Activated CD4-positive, alpha-beta T cell treated with anti-CD3 and anti-CD28 coated beads, Interleukin-2, amount 50 U/mL, for 1 hour (primary cell): ENCODE measurements at places on chromosomes 11 and 22.
A peak's percentile ranks its signal among the peaks of the same experiment; 100 is the strongest.

DNA sequence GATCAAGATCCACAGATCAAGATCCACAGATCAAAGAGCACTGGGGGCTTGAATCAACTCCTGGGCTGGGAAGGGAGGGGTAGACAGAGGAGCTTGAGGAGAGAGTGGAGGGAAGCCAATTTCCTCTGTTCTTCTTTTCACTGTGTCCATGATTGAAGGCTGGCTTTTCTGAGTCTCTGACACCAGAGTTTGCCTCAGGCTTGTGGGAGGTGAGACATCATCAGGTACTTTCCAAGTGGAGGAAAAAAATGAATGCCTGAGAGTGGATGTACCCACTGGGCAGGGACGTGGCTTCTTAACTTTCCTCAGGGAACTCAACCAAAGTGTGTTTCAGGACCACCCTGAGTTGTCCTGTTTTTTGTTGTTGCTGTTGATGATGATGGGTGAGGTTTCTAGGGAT lies 11.0 kb upstream of the HEPHL1 start:
- DNase-seq: no peak

DNA sequence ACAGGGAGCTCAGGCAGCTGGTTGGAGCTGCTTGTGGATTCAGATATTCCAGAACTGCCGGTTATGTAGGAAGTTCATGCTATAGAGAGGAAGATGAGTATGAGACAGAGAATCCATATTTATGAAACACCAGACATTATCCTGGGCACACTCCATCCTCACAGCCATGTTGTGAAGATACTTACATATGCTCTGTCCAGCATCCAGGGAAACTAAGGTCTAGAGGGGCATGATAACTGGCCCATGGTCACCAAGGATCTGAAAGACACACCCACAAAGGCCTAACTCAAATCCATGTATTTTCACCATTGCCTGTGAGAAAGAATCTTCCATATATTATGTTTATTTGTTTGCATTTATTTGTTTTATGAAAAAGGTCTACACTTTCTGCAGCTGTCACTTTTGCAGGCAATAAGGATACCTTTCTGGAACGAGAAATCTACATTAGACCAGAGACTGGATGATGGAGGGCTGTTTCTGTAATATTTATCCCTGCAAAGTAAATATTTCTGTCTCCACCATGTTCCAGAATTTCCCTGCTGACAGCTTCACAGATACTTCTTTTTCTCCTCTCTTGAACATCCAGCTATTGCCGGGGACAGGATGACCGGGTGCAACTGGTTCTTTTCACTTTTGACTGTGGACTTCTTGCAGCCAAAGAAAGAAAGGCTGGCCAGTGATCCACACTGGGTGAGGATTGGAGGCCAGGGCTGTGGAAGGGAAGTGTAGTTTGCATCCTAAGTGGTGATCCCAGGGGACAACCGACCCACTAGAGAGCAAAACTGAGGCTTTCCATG lies 145.9 kb upstream of the NAV2 start:
- no peak for DNase-seq

GRCh38 chr11:85914425-85914824 lies 59.2 kb downstream of the CCDC83 start:
- DNase-seq: no peak

GRCh38 chr22:50548921-50549790 lies 3.5 kb downstream of the KLHDC7B start:
- DNase-seq: no peak

DNA sequence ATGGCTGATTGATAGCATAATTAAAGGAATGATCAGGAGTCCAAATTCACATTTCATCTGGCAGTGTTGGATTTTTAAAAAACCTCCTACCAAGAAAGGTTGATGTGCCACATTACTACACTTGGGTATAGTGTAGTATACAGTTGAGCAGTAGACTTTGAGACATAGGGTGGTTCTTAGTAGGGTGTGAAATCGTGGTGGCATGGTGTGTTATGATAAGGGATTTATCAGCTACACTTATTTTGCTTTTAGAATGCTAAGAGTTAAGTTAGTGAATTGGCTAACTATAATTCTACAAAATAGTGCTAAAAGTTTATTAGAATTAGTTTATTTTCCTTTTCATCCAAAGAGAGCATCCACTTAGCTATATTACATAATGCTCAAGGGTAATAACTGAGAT lies 13.1 kb downstream of the TBCEL start:
- DNase-seq: no peak

DNA sequence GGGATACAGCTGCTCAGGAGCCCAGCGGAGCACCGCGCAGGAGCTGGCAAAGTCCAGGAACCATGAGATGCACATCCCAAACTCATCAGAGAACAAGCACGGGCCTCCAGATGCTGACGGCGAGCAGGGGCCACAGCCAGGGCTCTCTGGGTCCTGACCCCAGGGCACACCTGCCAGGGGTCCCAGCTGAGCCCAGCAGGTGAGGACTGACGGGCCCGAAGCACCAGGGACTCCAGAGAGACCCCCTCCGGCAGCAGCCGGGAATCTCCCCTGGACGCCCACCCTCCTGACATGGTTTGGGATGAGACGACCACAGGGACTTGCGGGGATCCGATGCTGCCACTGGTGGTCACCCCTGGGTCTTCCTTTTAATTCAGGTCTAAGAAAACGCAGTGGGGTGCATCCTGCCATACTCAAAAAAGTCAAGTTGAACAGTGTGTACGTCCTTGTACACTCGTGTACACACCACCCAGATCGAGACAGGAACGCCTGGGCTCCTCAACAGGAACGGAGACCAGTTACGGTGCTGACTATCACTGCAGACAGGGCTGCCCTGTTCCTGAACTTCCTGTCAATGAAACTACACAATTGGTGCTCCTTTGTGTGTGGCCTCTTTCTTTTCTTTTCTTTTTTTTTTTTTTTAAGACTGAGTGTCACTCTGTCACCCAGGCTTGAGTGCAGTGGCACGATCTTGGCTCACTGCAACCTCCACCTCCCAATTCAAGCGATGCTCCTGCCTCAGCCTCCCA lies 21.9 kb downstream of the TTLL8 start:
- no peak for DNase-seq

DNA sequence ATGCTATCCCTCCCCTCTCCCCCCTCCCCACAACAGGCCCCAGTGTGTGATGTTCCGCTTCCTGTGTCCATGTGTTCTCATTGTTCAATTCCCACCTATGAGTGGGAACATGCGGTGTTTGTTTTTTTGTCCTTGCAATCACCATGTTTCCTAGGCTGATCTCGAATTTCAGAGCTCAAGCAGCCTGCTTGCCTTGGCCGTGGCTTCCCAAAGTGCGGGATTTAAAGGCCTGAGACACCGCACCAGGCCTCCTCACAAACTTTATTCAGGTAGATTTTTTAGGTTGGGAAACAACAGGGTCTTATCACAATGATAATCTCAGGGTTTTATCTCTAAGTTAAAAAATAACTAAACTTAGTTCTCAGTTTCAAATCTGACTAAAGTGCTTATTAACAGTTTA lies 125.4 kb downstream of the LUZP2 start:
- DNase-seq: no peak

GRCh38 chr11:11605821-11606450 lies 15.9 kb downstream of the GALNT18 start:
- DNase-seq: no peak

GRCh38 chr11:69638941-69639681 lies 1.8 kb upstream of the CCND1 start:
- DNase-seq: peak; percentile 17

- no peak for DNase-seq
Measured at GRCh38 chr11:85779956-85780640, 30.8 kb downstream of the SYTL2 start.

- no peak for DNase-seq
Measured at GRCh38 chr11:92199991-92200390, 24.6 kb upstream of the FAT3 start.

DNA sequence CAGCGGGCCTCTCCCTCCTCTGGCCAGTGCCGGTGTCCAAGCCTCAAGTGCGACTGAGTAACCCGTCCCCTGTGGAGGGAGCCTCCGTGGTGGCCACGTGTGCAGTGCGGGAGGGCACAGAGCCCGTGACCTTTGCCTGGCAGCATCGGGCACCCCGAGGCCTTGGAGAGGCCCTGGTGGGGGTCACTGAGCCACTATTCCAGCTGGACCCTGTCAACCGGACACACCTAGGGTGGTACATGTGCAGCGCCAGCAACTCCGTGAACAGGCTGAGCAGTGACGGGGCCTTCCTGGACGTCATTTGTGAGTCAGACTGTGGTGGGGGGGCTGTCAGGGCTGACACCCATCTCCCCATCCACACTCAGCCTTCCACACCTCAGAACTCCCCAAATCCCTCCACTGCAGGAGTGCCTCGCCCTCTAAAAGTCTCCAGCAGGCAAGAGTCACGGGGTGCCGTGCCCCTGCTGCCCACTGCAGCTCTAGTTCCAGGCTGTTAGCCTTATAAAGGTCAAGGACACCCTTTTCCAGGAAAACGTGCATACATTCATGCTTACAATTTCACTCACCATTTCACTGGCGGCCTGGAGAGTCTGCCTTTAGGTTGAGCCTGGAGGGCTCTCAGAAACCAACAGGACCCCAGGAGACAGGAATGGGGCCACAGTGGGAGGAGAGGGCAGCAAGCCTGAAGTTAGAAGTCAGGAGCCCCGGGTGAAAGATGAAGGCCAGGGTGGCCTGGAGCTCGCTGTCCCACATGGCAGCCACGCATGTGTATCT lies 2.6 kb downstream of the VSIG10L2 start:
- no peak for DNase-seq

- DNase-seq: no peak
Measured at GRCh38 chr11:13644997-13645687, 23.3 kb upstream of the FAR1 start.

- DNase-seq: no peak
Measured at GRCh38 chr11:44017443-44018126, 30.2 kb upstream of the ACCSL start.

GRCh38 chr11:117931971-117932370 lies 2.8 kb upstream of the TMPRSS13 start:
- no peak for DNase-seq

DNA sequence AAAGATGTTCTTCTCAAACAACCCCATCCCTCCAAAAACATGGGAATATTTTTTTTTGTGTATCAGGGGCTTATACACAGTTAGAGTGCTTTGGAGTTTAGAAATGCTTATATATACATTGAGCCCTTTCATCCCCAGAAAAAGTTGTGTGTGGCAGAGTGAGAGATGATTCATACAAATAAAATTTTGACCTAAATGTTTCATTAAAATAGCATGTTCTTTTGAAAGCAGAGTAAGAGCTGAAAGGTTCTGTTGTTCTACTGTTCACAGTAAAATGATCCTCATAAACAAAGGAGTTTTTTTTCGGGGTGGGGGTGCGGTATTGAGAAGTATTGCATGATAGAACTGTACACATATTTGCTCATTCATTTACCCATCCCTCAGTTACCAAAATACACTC lies 512.4 kb downstream of the DLG2 start:
- no peak for DNase-seq

DNA sequence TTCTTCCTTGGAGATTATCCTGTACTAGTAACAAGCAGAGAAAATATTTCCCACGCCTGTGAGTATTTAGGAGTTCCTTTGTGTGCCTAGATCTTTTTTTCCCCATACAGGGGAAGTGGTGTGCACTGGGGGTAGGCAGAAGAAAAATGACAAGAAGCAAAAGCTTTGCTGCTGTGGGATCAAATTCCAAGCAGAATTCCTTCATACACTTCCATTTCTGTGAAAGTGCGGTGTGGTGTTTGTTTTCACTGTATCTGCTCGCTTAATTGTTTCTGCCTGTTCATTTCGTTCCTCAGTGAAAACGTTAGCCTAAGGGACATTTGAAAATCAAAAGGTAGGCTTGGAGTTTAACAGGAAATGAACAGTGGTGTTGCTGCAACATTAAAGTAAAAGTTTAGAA lies 47.9 kb downstream of the BLID start:
- DNase-seq: no peak

DNA sequence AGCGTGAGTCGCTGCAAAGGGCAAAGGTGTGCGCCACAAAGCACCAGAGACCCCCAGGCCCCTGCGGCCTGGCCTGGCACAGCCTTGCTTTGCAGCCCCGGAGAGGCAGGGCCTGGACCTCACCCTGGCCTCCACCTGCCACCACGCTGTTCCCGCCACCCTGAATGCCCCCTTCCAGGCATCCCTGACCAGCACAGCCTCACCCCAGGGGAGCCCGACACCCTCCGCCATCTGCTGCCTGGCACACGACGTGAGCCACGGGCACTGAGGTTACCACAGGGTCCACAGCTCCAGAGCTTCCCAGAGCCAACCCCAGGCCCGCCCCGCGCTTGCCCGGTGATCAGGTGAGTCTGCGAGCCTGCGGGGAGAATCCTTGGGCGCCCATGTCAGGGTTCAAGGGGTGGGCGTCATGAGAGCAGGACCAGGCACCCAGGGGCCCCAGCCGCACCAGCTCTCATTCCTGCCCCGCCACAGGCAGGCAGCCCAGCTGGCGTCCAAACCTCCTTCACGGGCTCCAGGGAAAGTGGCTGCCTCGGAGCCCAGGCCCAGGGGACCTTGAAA lies 171.3 kb downstream of the BRD1 start:
- DNase-seq: no peak

- no peak for DNase-seq
Measured at GRCh38 chr11:42465623-42466022, 846.2 kb upstream of the API5 start.
